ENCODE measurements at places on chromosomes 5 and 9.

DNA sequence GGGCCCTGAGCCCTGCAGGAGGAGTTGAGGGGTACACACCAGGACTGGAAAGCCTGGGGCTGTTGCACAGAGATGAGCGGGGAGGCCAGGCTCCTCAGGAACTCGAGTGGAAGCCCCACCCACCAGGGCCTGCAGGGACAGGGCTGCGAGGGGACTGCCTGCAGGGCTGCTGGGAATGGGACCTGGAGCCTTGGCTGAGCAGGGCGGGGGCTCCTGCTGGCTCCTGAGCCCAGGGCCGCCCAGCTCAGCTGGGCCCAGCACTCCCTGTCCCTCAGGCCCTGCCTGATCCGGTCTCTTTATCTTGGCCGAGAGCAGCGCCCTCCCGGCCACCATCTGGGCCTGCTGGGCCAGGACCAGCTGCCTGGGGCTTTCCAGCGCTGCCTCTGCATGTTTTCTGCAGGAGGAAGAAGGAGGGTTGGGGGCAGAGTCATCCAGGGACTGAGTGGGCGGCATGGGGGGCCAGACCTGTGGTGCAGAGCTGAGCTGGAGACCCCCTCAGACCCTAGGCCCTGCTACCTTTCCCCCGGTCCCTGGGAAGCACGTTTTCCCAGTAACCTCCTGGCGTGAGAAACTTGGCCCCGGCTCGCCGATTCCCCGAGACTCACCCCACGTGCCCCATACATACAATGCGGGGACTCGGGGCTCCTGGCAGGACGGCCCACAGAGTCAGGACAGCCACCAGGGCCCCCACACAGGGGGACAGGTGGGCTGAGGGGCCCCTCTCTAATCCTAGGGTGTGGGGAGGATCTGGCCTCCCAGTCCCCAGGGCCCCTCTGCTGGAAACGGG is 9.4 kb downstream of the LCN12 start:
- DNase-seq: no peak

DNA sequence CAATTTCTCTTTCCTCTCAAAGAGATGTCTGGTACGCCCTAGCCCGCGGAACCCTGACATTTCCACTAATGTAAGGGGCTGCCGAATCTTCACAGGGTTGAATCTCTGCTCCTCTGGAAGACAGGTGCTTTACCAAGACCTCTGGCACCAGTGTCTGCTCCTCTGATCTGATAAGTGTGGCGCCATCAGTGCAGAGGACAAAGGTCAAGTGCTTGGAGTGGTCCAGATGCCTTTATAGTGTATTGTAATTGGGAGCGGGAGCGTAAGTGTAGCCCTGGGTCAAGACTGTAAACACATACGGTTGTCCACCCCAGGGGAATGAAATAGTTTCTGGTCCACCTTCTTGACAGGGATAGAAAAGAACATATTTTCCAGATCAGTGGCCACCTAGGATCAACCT is 17.7 kb downstream of the ADAMTSL2 start:
- no peak for DNase-seq

- DNase-seq: no peak
Measured at GRCh38 chr5:23482642-23483041, 24.8 kb upstream of the PRDM9 start.

DNA sequence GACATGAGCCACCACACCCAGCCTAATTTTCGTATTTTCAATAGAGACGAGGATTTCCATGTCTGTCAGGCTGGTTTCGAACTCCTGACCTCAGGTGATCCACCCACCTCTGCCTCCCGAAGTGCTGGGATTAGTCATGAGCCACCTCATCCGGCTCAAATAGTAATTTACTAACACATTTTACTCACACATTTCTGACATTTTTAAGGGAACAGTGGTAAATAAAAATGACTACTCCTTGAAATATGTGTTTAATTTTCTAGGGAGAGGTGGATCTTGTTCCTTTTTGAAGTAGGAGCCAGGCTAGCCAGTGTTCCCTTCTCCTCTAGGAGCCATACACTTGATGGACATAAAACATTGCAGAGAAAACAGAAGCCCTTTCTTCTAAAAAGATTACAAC is 55.2 kb upstream of the ERBIN start:
- no peak for DNase-seq

DNA sequence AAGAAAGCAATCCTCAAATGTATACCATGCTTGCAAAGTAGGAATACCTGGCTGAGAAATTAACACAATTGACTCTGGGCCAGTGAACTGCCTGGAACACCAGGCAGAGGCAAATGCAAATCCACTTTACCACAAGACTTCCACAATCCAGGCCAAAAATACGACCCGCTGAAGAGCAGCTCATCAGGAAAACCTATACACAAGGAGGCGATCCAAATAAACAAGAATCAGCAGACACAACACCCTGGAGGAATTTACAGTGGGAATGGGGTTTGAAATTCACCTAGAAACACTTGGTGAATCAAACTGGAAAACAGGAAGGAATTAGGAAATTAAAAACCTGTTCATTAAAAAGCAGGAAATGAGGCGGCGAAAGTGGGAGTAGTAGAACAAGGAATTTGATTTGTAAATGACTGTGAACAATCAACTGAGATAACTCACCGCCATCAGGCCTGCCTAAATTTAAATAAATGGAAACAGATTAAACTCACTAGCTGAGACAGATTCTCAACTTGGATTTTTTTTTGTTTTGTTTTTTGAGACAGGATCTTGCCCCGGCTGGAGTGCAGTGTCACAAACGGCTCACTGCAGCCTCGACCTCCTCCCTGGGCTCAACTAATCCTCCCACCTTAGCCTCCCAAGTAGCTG is 15.9 kb downstream of the CMBL start:
- no peak for DNase-seq

GRCh38 chr9:122228191-122228567 is 578 bp downstream of the LHX6 start:
- DNase-seq: no peak

DNA sequence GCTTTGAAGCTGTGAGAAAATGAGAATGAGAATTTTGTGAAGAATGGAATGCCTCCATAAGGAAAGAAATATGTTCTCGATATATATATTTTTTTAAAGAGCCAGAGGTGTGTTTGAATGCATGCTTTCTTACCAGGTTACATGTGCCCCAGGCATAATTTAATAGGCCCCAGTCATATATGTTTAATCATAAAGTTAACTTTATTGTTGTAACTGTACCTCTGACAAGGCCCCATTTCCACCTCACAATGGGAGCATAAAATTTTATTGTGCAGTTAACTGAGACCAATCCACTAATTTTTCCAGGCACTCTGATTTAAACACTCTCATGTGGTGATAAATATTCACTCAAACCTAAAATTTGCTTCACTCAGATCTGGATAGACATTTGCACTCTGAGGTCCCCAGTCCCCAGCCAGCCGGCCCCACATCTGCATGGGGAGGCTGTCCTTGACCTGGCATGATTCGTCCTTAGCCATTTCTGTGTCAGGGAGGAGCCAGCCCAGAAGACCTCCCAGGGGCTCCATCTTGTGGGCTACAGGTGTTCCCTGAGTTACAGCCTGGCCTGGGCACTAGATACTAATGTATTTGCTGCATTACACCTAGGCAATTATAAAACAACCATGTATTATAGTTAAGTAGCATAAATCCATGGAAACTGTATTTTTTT is 245.8 kb downstream of the MTRR start:
- no peak for DNase-seq

DNA sequence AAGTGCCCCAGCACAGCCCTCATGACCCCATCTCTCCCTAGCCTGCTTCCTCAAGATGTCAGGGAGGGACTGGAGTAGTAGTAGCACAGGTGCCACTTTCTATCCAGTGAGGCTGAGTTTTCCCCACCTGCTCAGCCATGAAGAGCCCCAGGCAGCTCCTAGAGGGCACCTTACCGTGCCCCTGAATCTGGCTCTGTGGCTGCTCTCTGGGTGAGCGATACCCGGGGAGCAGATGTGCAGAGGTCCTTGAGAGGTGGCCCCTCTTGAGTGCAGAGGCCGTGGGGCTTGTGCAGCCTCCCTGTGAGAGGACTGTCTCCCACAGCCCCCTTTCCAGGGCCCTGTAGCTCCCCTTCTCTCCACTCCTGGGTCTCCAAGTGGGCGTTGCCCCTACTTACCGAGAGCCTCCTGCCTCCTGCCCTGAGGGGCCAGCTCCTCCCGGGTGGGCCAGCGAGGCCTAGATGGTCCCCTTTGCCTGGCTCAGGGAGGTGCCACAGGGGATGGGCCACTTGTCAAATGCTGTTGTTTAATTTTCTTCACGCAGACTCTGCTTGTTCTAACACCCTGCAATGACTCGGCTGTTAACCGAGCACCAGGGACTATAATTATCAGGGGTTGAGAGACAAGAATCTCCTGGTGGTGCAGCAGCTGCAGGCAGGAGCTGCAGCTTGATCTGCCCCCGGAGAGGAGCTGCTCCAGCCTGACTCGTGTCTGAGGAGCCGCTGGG is 29.6 kb upstream of the PITX1 start:
- DNase-seq: no peak

- no peak for DNase-seq
Measured at GRCh38 chr9:84480071-84480470, 139.5 kb upstream of the SLC28A3 start.

DNA sequence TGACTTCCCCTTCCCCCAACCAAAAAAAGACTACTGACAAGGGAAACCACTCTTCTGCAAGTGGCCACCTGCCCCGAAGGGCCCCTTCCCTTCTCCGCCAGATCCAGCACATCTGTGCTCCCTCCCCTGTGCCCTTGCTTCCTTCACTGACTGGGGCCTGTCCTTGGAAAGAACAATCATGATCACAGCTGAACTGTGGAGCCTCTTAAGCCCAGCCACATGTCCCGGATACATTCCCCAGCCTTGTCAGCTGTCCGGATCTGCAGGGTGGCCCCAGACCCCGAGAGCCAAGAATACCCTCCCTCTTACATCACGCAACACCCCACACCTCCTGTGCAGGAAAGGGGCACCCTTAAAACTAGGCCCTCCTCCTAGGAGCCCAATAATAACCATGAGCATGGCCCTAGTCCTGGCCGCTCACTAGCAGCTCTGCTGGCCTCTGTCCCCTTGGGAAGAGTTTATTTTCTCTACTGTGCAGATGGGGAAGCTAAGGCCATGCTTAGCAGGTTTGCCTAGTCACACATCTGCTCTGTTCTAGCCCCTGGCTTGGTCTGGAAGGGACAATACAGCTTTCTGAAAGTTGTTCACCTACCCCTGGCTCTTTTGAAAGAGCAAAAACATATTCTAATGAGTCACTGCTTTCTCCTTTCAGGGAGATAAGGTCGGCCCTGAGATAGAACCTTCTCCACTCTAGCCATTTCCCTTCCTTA is 3.8 kb downstream of the SPRY4 start:
- DNase-seq: no peak

DNA sequence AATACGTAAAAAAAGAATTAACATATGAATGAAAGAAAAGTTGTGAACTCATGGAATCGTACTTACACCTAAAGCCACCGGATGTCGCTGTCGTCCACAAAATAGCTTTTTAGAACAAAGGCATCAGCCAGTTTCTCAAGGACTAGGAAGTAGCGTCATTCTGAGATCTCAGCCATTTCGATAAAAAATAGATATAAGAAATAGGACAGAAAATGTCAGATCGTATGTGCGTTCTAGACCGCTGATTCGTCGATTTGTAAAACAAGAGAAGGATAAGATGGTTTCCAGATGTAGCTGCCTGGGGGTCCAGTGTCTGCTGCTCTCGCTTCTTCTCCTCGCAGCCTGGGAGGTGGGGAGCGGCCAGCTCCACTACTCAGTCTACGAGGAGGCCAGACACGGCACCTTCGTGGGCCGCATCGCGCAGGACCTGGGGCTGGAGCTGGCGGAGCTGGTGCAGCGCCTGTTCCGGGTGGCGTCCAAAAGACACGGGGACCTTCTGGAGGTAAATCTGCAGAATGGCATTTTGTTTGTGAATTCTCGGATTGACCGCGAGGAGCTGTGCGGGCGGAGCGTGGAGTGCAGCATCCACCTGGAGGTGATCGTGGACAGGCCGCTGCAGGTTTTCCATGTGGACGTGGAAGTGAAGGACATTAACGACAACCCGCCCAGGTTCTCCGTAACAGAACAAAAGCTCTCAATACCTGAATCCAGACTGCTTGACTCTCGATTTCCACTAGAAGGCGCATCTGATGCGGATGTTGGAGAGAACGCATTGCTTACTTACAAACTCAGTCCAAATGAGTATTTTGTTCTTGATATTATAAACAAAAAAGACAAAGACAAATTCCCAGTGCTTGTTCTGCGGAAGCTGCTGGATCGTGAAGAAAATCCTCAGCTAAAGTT is at the start of gene PCDHA10:
Gene PCDHA10, plus strand, starts transcription at position 126 of the 903 bp plus-strand sequence. Its CDS starts 152 bp downstream, at position 278.
- DNase-seq: no peak

DNA sequence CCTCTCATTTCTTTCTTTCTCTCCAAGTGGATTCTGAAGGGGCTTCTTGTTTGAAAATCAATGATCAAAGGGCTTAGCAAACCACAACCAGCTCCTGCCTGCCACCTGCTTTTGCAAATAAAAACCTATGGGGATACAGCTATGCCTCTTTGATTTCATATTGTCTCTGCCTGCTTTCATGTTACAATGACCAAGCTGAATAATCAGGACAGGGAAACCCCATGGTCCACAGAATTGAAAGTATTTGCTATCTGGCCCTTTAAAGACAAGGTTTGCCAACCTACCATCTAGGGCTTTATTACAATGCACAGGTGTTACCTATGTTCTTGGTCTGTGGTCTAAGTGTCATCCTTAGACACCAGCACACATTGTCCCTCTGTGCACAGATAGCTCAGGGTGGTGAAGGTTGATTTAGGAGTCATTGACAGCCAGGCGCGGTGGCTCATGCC is 28.8 kb upstream of the PLIN2 start:
- no peak for DNase-seq

DNA sequence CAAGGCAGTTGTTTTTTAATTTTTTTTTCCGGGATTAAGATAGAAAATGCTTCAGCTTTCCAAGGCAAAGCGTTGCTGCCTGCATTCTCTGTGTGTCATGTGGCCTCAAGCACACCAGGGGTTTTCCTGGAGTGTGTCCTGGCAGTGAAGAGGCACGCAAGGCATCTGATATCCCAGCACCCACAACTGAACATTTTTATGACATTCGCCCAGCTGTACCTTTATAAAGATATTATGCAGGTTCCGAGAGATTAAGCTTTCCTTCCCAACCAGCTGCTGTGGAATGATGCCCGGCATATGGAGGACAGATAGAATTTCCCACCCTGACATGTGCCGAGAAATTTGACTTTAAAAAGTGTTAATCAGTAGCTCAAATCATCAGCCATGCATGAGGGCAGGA is 205.6 kb downstream of the GADD45G start:
- DNase-seq: no peak

DNA sequence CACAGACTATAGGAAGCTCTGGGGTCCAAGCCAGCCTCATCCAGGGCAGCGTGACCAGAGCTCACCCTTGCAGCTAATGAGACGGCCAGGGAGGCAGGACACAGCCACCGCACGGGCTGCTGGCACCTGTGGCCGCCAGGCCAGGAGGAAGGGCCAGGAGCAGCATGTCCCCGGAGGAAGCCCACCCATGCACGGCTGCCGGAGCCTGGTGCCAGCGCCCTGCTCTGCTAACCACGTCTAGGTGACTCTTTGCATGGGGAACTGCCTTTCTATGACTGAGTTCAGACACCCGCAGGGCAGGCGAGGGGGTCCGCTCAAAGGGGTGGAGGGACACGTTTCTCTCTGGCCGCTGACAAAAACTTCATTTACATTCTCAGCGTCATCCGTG is 68.5 kb upstream of the SARDH start:
- no peak for DNase-seq

GRCh38 chr5:172707285-172708182 is 63.5 kb downstream of the DUSP1 start:
- DNase-seq: no peak

GRCh38 chr5:96017951-96018350 is 56.3 kb upstream of the ELL2 start:
- no peak for DNase-seq

GRCh38 chr9:96232539-96233241 is 69.3 kb downstream of the HSD17B3 start:
- DNase-seq: no peak

GRCh38 chr5:172603251-172603806 is 37.7 kb upstream of the NEURL1B start:
- DNase-seq: no peak

Data from SIG-M5 (cell line).